Caco-2 (cell line): ENCODE measurements at places on chromosomes 4 and X. TPM values are rescaled to one million over a fixed set of nuclear protein-coding genes. Genes with fewer than 3 reads are reported as not detected.

Gene ODAPH
- not detected in 2 replicates for total RNA-seq

Gene LNX1
- 9.3 and 12.4 TPM in 2 replicates for total RNA-seq

- DNase-seq: no peak
Observed at GRCh38 chr4:175996206-175996605, 69.4 kb upstream of the WDR17 start.

Gene ADGRG4
- not detected in 2 replicates for total RNA-seq

DNA sequence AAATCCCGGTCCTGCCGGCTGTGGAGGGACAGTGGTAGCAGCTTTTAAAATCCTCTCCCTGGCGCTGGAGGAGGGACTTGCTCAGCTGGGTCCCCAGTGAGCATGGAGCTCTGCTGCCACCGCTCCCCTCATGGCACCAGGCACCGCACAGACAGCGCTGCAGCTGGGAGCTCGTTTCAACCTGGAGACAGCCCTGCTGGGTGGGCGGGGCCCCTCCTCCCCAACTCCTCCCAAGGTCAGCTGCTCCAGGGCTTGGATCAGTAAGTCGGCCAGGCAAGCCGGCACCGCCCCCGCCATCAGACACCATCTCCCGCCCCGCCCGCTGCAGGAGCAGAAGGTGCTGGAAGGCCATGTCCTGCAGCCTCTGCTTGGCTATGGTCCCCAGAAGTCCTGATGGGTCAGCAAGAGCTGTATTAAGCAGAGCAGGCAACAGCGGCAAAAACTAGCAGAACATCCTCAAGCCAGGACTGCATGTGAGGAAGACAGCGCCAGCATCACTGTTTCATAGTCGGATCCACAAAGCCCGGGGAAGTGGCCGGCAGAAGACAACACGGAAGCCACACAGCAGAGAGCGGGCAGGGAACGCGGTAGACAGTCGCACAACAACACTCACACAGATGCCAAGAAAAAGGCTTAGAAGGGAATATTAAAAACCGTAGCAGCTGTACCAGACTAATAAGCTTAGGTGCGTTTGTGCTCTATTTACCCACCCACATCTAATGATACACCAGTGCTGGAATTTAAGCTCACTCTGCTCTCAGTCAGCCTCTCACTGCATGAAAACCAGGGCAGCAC lies 16.2 kb downstream of the ZFYVE28 start:
- no peak for DNase-seq

DNA sequence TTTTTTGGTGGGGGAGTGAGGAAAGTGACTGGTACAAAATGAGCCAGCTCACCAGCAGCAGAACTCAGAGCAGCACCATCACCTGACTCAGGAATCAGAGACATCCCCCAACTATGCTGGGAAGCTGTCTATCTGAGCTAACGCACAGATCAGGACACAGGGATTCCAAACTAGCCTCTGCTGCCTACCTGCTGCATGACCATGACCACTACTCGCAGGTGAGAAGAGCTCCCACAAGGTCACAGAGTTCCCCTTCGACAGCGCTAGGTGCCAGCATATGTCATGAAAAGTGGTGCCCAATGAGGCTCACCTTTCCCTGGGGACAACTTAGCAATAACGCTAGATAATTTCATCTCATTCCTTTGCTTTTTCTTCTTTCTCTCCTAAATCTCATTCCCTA lies 662.6 kb upstream of the CPEB2 start:
- no peak for DNase-seq

Gene PAGE2
- total RNA-seq: not detected in 2 replicates

Gene GPR78
- total RNA-seq: 0.68 and 0.79 TPM in 2 replicates

DNA sequence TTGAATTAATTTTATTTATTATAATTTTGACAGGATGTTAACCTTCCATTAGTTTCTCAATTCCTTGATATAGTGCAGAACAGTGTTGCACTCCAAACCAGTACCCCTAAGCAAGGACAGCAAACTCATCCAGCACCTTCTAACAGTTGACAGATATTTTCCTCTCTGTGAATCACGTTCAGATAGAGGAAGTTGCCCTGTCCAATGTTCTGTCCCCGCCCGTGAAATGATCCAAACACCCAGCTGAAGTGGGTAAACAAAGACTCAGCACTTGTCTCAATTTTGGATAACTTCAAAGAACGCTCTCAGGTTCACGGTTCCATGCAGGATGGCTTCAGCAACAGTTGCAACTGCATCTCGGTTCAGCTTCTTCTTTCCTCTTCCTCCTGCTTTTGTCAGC lies 1240.0 kb upstream of the ADGRL3 start:
- DNase-seq: no peak

- DNase-seq: no peak
Observed at GRCh38 chrX:50747471-50747900, 66.5 kb downstream of the SHROOM4 start.

DNA sequence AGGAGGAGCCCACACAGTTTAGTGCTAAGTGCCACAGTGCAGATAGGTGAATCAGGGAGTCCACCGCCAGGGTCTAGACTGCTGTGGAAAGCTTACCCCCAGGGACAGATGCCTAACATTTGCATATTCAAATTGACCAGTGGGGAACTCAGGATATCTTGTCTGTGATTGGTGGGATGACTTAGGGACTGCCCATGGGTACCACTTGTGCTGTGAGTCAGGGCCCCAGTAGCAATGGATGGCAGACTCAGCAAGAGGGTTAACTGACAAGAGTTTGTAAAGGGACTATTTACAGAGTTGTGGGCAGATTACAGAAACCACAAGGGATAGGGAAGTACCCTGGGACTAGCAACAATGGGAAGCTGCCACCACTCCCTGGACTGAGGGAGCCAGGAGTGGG lies 282.1 kb downstream of the BCOR start:
- no peak for DNase-seq

DNA sequence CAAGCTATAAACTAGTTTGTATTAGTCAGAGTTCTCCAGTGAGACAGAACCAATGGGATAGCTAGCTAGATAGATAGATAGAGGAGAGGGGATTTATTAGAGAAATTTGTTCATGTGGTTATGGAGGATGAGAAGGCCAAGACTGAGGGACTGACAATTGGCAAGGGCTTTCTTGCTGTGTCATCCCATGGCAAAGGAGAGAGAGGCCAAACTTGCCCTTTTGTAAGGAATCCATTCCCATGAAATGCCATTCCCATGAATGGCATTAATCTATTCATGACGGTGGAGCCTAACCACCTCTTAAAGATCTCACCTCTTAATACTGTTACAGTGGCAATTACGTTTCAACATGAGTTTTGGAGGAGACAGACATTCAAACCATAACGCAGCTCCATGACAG lies 58.1 kb downstream of the LINC00632 start:
- DNase-seq: no peak

- DNase-seq: no peak
Observed at GRCh38 chr4:156313497-156313896, 359.8 kb upstream of the CTSO start.

DNA sequence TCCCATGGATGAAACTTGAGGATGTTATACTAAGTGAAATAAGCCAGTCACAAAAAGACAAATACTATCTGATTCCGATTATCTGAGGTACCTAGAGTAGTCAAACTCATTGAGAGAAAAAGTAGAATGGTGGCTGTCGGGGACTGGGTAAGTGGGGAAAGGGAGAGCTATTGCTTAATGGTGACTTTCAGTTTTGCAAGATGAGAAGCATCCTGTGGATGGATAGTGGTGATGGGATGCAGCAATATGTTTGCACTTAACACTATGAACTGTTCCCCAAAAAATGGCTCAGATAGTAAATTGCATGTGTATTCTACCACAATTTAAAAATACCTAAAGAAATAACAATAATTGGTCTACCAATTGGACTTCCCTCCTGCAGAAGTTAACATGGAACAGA lies 181.5 kb downstream of the SHROOM3 start:
- DNase-seq: no peak

Gene F9
- total RNA-seq: not detected in 2 replicates

- DNase-seq: no peak
Observed at GRCh38 chr4:122129061-122129460, 23.1 kb upstream of the BLTP1 start.

GRCh38 chrX:155956649-155957048 lies 40.8 kb upstream of the IL9R start:
- DNase-seq: no peak

DNA sequence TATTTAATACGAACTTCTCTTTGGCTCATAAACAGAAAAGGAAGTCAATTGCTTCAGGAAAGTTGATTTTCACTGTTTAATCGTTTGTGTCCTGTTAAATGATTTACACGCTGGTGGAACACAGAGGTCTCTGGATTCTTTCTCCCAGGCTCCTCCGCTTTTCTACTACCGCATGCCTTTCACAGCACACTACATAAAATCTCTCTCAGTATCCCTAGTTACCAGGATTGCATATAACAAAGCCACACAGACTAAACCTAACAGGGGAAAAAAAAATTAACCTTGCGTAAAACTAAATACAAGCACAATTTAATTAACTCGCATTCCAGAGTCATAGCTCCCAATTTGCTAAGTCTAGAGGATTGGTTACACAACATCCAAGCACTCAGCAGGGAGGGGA lies 133.9 kb downstream of the CORIN start:
- no peak for DNase-seq

Gene USP17L26
- not detected in 2 replicates for total RNA-seq

- no peak for DNase-seq
Observed at GRCh38 chr4:159685340-159686092, 582.6 kb downstream of the RAPGEF2 start.

Gene GAGE12E
- total RNA-seq: not detected in 2 replicates

Gene PALLD
- total RNA-seq: 12.3 and 12.9 TPM in 2 replicates

GRCh38 chrX:68669871-68670270 lies 22.4 kb downstream of the STARD8 start:
- no peak for DNase-seq
